ENCODE measurements at places on chromosomes 7 and 10. TPM values are rescaled to one million over a fixed set of nuclear protein-coding genes. Genes with fewer than 3 reads are reported as not detected.

GRCh38 chr7:82286096-82286797 lies 157.3 kb downstream of the CACNA2D1 start:
- no peak for DNase-seq
- H3K4me1 ChIP-seq = no peaks in the 10 kb centered on the region
- H3K27me3 ChIP-seq = no peaks in the 10 kb centered on the region
- no peaks in the 10 kb centered on the region for H3K36me3 ChIP-seq

- H3K27ac ChIP-seq = no peak overlapping the region
- H3K4me1 ChIP-seq = peaks cover 17% of the 10 kb centered on the region
- H3K27me3 ChIP-seq = no peaks in the 10 kb centered on the region
- H3K4me3 ChIP-seq = no peak overlapping the region
Observed at GRCh38 chr10:30413996-30414576, 19.9 kb upstream of the MAP3K8 start.

- H3K4me1 ChIP-seq = no peaks in the 10 kb centered on the region
- peak; percentile 17 for DNase-seq
- H3K27me3 ChIP-seq = no peaks in the 10 kb centered on the region
- no peak overlapping the region for H3K4me3 ChIP-seq
- H3K27ac ChIP-seq = no peak overlapping the region
Observed at GRCh38 chr7:132709971-132710567, 133.8 kb upstream of the PLXNA4 start.

DNA sequence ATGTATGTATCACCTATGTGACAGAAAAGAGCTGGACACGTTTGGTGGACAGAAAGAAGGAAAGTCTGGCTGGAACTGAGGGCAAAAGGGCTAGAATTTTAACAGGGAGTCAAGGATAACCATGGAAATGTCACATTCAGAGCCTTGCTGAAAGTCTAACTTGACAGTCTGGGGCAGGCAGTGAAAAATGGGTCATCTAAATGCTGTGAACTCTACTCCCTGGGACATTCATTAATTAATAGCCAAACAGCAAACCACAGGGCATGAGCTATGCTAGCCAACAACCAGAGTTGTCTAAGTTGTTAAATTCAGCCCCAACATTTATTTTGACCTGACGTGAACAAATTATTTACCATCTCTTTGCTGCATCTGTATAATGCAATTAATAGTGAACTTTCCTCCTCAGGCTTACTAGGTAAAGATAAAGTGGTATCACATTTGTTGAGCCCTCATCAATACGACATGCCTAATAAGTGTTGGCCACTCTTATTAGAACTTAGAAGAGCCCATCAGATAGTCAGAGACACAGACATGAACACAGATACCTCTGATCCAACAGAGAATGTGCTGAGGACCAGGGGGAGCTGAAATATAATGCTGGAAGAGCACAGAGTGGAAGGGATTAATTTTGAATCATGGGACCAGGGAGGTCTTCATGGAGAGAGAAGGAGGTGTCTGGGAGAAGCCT lies 109.9 kb downstream of the SORCS1 start:
- H3K4me3 ChIP-seq = no peak overlapping the region
- no peak overlapping the region for H3K27ac ChIP-seq
- H3K4me1 ChIP-seq = no peaks in the 10 kb centered on the region
- H3K27me3 ChIP-seq = no peaks in the 10 kb centered on the region
- no peaks in the 10 kb centered on the region for H3K36me3 ChIP-seq
- no peak for DNase-seq

Gene UCN3
- total RNA-seq = not detected

Measured in activated CD4-positive, alpha-beta memory T cell treated with anti-CD3 and anti-CD28 coated beads for 36 hours (primary cell).